ENCODE measurements at places on chromosomes 13 and 19. TPM values are rescaled to one million over a fixed set of nuclear protein-coding genes. Genes with fewer than 3 reads are reported as not detected.

Gene ERVV-1
- not detected for total RNA-seq

Gene LYPD5
- 0.45 TPM for total RNA-seq

Gene METTL21C
- not detected for total RNA-seq

Gene CPB2
- not detected for total RNA-seq

Gene IZUMO1
- total RNA-seq: not detected

Gene LYPD4
- total RNA-seq: not detected

Gene HMG20B
- 38.7 TPM for total RNA-seq

Gene TMEM205
- total RNA-seq: 28.4 TPM

Gene SLITRK6
- total RNA-seq: not detected

Gene ZNF530
- total RNA-seq: 7.7 TPM

Gene PRKACA
- 65.4 TPM for total RNA-seq

Gene TMEM145
- total RNA-seq: not detected

Gene ZNF480
- total RNA-seq: 15.0 TPM

Gene JSRP1
- 0.45 TPM for total RNA-seq

Gene KLK14
- 0.64 TPM for total RNA-seq
